ENCODE measurements at places on chromosomes 6 and 20. TPM values are rescaled to one million over a fixed set of nuclear protein-coding genes. Genes with fewer than 3 reads are reported as not detected.

Gene SYTL3
- 22.9 TPM for total RNA-seq

Gene SCP2D1
- not detected for total RNA-seq

Gene STMND1
- total RNA-seq, result not detected

Gene EPPIN
- not detected for total RNA-seq

Gene IYD
- total RNA-seq, result not detected

Gene SNPH
- 19.3 TPM for total RNA-seq

Gene KIFC1
- total RNA-seq, result 2.0 TPM

Gene COL19A1
- 0.42 TPM for total RNA-seq

Gene LRFN2
- 0.12 TPM for total RNA-seq

DNA sequence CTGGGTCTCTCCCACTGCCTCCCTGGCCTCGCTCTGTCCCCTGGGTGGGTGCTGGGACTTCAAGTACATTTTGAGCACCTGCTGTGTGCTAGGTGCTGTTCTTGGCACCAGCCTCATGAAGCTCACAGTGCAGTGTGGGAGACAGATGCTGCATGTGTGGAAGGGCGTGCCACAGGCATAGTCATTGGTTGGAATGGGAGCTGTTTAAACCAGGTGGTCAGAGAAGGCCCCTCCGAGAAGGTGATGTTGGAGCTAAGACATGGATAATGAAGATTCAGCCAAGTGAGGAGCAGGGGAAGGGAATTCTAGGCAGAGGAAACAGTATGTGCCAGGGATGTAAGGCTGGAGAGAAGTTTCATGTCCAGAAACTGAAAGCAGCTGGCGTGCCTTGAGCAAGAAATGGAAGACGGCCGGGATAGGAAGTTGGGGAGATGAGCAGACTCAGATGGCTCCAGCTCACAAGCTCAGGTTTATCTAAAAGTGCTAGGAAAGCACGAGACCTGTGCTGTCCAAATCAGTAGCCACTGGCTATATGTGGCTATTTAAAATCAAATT, 9.9 kb downstream of the LPIN3 start:
- no peak for DNase-seq

GRCh38 chr20:1462834-1463233, 3.8 kb downstream of the NSFL1C start:
- no peak for DNase-seq

- no peak for DNase-seq
Observed at GRCh38 chr20:44018942-44019637, 104.4 kb downstream of the TOX2 start.

DNA sequence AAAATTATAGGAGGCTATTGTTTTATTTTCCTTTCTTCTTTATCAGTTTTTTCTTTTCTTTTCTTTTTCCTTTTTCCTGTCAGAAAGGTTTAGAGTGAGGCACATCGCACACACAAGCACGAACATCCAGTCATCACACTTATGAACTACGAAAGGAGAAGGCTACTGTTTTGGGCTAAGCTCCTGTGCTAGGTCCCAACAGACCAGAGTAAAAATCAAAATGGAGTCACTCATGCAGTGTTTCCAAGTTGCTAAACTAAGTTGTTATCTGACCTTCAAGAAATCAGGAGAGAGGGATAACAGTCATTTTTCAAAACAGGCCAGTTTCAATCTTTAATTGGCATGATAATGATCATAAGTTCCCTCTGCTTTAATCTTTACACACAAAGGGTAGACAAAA, 93.6 kb downstream of the CD24 start:
- no peak for DNase-seq

DNA sequence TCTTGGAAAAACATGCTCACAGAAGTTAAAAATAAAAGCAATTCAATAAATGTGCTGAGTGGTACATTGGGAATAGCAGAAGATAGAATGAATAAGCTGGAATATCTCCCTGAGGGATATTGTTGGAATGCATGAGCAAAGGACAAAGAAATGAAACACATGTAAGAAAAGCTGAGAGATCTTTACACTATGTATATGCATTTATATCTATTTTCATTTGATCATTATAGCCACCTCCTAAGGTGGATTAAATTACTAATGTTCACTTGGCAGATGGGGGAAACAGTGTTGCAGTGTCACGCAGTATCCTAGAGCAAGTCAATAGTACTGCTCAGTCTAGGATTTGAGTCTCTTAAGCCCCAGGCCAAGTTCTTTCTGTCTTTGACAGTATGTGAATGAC, 542.0 kb upstream of the MARCKS start:
- no peak for DNase-seq

- no peak for DNase-seq
Observed at GRCh38 chr20:39312676-39313075, 350.5 kb downstream of the DHX35 start.

DNA sequence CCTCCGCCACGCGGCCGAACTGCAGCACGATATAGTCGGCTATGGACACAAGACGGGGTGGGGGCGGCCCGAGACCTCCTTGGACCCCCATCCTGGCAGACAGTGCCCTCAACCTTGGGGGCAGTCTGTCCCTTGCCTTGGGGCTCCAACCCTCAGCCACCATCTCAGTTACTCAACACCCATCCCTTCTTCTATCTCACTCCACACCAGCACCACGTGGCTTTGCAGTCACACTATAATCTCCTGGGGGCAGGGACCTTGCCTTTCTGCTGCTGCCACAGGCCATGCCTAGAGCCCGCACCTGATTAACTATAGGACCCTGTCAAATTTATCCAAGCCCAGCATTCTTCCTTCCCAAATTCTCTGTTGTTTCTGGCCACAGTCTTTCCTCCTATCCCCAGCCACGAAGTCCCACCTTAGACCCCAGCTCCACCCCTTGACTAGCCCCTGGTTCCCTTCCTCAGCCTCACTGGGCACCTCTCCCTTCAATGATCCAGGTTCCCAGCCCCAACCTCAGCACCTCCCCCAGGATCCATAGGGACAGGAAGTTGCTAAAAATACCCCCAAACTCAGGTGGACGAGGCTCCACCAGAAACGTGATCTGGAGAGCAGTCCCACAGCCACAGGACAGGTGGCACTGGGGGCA, 1.7 kb upstream of the TEAD3 start:
- no peak for DNase-seq

- no peak for DNase-seq
Observed at GRCh38 chr6:45664707-45665106, 287.0 kb upstream of the SUPT3H start.

GRCh38 chr6:39518221-39518620, 195.7 kb upstream of the KCNK16 start:
- no peak for DNase-seq

DNA sequence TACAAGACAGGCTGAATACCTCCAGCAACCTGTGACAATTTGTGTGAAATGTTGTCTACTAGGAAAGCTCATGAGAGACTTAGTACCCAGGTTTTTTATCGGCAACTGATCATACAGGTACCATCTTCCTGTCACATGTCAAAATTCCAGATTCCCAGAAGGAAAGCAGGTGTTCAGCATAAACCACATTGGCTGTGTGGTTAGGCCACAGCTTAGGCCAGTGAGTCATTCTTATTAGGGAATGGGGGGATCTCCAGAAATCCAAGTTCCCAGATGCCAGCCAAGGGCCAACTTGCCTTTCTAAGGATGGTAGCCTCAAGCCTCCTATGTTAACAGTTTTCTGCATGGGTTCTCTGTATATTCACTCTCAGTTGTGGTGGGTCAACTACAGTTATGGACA, 65.9 kb downstream of the FAM184A start:
- no peak for DNase-seq

DNA sequence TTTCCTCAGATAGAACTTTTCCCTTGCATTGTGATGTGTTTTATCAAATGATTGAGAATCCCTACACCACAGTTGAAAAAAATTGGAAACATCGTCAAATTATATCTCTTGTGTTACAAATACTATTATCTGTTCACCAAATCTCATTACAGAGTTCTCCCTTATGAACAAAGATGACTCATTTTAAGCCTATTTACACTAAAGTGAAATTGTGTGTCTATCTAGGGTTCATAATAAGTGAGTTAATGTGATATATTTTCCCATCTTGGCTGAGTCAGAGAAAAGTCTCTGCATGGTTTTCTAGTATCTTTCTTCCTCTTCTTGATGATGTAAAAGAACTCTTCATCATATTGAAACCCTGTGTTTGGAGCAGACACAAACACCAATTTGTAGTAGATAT, 1263.3 kb upstream of the EYS start:
- DNase-seq, result no peak

DNA sequence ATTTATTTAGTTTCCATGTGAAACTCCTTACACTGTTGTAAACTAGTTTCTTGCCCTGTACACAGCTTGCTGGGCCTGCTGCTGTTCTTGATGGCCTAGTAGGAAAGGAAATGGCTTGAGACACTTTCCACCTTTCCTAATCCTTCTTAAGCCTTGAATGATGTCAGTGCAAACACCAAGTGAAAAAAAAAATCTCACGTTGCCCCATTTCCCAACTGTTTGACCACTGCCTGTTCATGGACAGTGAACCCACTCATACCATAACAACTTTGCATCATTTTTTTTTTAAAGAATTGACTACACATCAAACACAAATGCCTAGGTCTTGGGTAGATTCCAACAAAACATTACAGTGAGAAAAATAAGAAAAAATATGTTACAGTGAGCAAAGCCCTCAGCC, 653.6 kb upstream of the FLRT3 start:
- DNase-seq, result no peak

DNA sequence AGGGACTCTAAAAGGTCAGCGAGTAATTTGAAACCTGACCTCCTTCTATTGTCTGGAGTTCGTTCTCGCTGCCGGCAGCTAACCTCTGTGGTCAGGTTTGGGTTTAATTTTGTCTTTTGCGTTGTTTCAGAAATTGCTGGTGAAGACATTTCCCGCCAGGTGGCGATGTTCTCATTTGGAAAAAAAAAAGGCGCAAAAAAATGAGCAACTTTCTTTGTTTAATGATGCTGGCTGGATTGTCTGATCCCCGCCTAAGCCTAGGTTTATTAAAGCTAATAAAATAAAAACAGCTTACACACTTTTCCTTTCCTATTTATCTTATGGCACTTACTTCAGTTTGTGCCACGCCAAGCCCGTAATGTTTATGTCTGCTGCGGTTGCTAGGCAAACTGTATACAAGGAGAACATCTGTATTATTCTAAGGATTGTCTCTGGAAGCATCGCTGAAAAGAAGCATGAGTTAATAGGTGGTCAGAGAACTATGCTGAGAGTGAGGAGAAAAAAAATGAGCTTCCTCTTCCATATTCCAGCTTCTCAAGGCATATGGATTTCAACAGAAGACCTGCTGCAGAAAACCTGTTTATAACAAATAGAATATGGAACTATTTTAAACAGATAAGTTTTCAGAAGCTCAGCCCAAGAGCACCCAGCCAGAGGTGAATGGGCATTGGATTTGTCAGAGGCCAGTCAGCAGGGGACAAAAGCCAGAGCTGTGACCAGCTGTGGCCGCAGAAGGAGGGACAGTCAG, 205.7 kb downstream of the DOK5 start:
- no peak for DNase-seq

DNA sequence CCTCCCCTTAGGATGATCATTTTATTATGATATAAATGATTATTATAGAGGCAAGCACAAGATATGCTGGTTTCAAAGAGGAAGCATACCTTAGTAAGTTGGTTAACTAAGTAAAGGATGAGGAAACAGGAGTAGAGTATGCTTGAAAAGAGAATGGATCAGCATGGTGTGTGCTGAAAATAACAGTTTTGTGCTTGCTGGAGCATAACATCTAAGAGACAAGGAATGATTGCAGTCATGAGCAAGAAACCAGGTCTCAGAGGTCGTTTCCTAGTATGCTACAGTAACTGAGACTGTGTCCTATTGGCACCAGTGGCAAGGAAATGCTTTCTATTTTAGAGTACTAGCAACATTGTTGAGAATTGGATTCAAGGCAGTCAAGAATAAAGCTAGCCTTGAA, 34.1 kb downstream of the CDC40 start:
- no peak for DNase-seq

DNA sequence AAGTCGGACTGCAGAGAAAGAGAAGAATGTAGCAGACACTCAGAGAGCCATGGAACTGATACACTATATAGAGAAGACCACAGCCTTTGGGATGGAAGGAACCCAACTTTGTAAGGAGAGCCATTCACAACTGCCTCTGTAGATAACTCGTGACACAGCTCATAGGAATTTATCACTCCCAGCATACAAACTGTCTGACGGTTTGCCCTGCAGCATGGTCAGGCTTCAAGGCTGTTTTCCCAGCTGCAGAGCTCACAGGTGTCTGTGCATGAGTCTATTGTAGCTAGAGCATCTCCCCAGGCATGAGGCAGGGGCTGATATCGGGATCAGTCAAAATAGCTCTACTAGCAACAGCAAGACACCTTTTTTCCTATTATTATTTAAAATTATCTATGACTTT, 130.5 kb upstream of the DTNBP1 start:
- DNase-seq, result no peak

GRCh38 chr6:132725947-132726607, 12.2 kb upstream of the VNN1 start:
- DNase-seq, result no peak

GRCh38 chr6:170048615-170049256, 242.1 kb downstream of the DLL1 start:
- no peak for DNase-seq

DNA sequence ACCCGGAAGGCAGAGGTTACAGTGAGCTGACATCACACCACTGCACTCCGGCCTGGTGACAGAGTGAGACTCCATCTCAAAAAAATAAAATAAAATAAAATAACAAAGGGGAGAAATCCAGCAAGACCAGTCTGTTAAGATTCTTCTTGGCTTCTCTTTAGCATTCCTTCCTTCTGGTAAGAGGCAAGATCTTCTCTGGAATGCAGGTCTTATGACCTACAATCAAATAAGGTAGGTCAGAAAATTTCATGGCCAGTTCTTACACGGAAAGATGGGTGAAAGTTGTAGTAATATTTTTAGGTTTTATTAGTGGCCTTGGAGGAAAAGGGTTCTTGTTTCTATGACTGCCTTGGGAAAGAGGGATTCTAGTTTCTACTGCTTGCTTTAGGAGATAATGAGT, 180.9 kb downstream of the FUT9 start:
- no peak for DNase-seq

- no peak for DNase-seq
Observed at GRCh38 chr6:1312473-1313367, 822 bp downstream of the FOXQ1 start.

- no peak for DNase-seq
Observed at GRCh38 chr6:12111363-12111670, 99.2 kb downstream of the HIVEP1 start.

GRCh38 chr20:36862857-36863668, 12.9 kb upstream of the TLDC2 start:
- no peak for DNase-seq

GRCh38 chr6:81668615-81669047, 83.8 kb downstream of the TENT5A start:
- no peak for DNase-seq

GRCh38 chr20:57596998-57597939, 23.0 kb downstream of the ZBP1 start:
- peak; percentile 48 for DNase-seq

DNA sequence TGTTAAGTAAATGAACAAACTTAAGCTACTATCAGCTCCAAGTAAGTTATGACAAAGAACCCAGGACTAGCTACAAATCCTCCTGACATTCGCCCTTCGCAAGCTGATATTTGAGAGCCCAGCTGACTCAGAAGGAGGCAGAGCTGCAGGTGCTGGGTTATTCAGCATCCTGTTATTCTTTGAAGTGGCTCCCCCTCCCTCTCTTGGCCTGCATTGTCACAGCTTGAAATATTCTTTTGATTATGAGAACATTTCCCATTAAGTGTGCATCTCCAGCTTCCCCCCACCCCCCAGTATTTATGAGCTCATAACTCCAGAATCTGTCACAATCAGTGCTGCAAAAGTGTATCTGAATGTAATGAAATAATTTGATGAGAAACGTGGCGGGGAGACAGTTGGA, 78.8 kb upstream of the RALY start:
- peak; percentile 8 for DNase-seq

- no peak for DNase-seq
Observed at GRCh38 chr6:7975764-7976146, 65.2 kb upstream of the TXNDC5 start.

GRCh38 chr6:38034274-38034914, 214.9 kb downstream of the ZFAND3 start:
- no peak for DNase-seq

All from T-cell (primary cell).